ENCODE measurements at places on chromosomes 2 and 18.

DNA sequence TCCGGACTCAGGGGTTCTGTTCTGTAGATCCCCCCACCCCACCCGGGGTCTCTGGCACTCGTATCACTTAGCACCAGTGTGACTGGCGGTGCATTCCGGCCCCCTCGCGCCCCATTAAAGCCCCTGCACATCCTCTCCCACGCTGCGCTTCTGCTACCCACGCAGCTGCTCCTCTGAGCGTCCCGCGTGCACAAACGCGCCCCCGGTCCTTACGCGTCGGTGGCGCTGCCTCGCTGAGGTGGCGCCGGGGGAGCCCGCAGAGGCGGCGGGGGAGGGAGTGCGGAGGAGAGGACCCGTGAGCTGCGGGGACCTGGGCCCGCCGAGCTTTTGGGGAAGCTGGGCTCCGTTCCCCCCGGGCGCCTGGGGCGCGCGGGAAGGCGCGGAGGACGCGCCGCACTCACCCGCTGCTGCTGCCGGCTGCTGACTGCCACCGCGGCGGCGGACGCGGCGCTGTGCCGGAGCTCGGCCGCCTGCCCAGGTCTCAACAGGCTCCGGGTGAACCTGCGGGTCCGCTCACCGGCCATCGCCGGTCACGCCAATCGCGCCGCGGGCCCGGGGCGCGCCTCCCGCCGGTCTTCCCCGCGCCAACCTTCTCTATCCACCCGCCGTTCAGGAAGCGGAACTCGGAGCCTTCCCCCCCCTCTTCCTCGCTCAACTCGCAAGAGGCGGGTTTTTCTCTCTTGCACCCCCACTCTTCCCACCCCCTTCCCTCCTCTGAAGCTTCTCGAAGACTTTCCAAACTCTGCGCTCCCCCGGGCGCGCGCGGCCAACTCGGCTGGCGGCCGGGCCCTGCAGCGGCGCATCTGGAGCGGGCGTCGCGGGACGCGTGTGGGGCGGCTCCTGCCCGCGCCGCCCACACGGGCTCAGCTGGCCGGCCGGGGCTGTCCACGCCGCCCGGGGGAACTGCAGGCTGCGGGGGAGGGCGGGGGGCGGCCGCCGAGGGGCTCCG, at the start of gene DOCK10:
TSS of gene DOCK10 (minus strand) at position 618 of the 949 bp plus-strand sequence. CDS start at position 524, 94 bp downstream.
- peak; percentile 6 for DNase-seq

DNA sequence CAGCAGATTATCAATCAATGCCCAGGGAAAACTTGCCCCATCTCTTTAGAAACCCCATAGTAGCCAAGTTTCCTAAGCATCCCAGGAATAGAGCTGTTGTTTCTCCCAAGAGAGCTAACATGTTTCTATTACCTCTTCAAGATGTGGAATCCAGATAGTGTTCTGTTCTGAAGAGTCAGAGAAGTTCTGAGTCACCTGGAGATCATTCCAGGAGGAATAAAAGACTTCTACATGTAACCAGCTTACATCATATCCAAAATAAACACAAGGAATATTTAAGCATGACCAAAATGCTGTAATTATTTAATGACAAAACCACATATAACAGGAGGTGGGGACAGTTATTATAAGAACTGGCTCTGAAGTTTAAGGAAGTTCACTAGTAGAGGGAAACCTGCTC, 51.0 kb upstream of the GORASP2 start:
- DNase-seq: peak; percentile 37

GRCh38 chr2:178860551-178860950, 53.3 kb upstream of the TTN start:
- DNase-seq: no peak

DNA sequence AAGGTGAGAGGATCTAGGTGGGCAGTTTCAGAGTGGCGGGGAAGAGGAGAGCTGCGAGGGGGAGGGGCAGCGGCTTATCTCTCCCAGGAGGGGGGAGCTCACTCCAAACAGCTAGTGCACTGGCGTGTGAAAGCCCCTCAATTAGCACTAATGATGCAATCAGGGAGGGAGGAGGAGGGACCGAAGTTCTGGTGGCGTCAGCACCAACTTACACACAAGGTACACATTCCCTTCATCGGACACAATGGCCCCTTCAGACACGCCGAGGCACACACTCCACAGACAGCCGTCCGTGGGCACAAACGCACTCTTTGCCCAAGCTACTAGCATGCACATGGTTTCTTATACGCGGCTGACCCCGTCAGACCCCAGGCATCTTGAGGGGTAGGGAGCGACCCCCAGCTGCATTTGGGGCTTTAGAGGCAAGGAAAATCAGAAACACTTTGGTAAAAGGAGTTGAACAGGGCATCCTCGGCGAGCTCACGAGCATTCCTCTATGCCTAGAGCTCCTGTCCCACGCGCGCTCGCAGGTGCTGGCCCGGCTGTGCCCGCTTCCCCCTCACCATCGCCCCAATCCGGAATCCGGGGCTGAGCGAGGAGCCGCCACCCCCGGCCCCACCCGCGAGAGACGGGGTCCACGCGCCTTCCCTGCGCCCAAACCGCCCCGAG, 868 bp upstream of the PKDCC start:
- no peak for DNase-seq

DNA sequence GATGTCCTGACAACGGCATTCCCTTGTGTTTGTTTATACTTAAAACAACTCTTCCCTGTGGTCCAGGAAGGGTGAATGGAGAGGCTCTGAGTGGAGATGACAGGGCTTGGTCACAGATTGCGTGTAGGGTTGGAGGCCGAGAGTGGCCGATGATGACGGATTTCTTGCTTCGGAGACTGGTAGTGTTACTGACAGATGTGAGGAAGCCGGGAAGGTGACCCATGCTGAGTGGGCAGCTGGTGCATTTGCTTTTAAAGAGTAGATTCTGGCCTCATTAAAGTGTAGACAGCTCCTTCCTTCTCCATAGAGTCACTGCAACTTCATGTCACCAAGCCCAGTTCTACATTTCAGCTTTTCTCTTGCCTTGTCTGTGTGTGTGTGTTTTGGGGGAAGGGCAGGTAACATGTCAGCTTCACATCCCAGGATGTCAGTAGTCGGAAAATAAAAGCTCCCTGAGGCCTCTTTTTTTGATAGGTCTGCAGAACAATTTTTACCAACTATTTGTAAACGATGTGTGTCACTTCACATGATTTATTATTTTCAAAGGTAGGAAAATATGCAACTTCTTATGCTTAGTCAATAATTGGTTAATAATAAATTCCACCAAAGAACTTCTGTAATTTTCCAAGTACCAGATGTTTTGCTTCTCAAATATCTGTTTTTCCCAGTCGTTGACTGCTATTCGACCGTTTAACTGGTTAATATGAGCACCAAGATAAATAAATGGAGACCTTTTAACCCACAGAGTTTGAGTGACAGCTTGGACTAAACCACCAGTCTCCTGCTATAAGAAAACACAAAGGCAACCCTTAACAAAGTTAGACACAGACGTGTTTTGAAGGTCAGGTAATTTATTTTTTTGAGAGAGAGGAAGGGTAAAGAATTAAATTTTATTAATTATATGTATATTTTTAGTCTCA, 436.9 kb downstream of the SLC4A3 start:
- DNase-seq: no peak

DNA sequence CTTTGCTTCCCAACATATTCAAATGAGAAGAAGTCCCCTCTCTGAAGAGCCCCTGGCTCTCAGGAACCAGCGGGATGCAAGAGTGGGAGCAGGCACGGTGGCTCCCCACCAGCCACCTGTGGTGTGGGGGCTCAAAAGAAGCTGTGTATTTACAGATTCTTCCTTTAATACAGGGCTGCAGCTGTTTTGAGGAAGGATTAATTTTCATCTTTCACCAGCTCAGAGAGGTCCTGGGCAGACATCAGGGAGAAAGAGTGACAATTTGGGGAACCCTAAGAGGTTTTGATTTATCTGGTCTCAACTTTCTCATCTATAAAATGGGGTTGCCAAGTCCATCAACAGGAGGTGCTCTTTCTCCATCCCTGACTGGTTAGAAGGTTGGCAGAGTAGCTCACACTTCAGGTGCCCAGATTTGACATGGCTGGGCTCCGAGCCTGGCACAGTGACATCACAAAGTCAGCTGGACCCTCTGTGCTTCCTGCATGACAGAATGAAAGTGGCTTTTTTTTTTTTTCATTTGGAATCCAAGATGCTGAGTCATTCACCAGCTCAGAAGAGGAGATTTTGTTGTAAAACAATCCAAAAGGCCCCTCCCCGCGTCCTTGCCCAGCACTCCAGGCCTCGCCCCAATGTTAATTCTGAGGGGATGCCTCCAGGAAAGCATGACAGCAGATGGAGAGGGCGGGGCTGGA, 15.5 kb upstream of the SIX2 start:
- peak; percentile 67 for DNase-seq

GRCh38 chr2:112163541-112163981, 25.4 kb downstream of the FBLN7 start:
- DNase-seq: no peak

Measured in kidney glomerular epithelial cell (primary cell).